Retina (tissue), 1 donor: ENCODE measurements at places on chromosomes 3 and 15.

DNA sequence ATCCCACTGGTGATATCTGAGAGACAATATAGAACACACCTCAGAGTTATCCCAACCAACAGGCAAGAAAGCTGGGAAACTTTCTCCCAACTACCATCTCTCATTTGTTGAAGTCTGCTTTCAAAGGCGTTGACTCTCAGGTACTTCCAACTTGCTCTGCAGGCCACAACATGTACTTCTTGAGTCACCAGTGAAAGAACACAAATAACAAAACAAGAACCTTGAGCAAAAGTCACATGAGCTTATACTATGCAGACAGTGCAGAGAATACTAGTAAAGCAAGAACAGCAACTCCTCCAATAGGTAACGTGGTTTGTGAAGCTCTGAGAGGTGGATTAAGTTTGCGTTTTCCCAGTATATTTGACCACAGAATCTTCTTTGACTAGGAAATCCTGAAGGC, 20.6 kb downstream of the SNTN start:
- no peak for DNase-seq

DNA sequence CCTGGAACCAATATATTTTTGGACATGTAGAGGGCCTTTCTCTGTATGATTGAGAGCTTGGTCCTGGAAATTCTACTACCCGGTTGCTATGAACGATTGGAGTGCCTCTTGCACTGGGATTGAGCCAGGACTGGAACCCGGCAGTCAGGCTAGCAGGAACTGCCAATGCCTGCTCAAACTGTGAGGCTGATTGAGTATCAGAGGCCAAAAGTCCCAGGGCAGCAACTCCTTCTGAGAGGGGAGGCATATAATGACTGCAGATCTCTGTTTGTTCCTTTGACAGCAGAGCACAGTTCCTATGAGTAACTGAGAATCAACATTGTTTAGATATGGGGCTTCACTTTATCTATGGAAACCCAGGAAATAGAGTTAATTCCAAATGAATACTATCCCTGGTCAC, 12.9 kb downstream of the IQCH start:
- no peak for DNase-seq

DNA sequence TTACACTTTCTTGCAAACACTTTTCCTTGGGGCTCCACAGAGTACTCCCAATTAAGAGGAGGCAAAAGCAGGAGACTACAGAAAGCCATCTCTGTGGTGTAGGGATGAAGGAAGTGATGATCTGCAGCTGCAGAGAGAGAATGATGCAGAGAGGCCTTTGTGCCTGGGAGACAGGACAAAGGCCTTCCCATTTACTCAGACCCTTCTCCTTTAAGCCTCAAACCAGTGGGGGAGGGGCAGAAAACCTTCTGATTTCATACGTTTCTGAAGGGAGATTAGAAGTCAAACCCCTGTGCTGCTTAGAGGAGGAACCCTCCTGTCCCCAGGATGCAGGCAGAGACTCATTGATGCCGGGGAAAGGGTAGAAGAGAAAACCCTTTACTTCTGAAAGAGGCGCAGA, 130.8 kb downstream of the NEO1 start:
- no peak for DNase-seq

GRCh38 chr3:12974334-12974733, 98.9 kb downstream of the IQSEC1 start:
- no peak for DNase-seq

- no peak for DNase-seq
Measured at GRCh38 chr15:84631706-84632272, 22.3 kb downstream of the WDR73 start.

DNA sequence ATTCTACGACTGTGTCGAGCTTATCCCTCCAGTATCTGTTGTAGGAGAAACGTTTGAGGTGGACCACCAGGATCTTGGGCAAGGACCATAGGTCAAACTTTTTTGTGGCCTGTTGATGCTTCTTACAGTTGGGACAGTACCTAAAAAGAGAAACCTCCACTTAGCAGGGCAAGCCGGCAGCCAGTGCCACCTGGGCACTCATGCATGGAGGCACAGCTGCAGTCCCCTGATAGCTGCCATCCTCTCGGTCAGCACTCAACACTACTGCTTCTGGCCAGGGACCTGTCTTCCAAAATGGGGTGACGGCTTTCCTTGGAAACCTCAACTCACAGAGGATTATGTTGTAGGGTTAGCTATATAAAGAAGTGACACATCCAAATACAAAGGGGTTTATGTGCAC, 7.0 kb upstream of the C3orf62 start:
- no peak for DNase-seq

DNA sequence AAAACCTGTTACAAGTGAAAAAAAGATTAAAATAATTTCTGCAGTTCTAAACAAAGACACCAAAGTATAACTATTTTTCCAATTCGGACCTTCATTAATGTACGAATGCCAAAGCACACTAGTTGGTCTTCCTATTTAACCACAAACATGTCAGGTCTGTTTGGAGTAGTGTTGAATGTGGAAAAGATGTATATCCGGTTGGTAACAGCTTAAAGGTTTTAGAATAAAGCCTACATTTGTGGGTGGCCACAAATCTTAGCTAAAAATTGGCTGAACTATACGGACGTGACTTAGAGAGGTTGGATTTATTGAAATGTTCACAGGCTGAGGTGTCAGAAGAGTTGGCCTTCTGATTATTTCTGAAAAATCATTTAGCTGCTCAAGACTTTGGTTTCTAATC, 78.4 kb downstream of the FSIP1 start:
- no peak for DNase-seq

GRCh38 chr3:150170852-150171520, 200.3 kb upstream of the PFN2 start:
- DNase-seq: peak; percentile 39

DNA sequence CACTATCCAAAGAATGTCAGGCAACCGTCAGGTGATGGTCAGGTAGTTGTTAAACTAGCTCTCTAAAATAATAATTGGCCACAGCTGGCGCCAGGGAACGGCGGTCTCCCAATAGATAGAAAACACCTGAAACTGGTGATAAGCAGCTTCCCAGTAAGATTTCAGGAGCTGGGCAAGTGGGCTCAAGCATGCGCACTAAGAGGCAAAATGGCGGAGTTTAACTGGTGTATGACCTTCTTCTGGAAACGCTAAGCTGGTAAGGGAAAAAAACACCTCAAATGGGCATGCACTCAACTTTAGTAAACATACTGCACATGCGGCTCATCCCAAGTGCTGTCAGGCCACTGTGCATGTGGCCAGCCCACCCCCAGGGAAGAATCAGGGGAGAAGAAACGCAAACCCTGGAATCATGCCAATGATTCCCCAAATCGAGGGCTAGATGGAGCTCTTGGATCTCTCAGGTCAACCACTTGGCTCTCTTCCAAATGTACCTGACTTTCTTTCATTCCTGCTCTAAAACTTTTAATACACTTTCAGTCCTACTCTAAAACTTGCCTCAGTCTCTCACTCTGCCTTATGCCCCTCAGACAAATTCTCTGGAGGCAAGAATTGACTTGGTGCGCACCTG, 195.0 kb downstream of the ZNF621 start:
- no peak for DNase-seq

DNA sequence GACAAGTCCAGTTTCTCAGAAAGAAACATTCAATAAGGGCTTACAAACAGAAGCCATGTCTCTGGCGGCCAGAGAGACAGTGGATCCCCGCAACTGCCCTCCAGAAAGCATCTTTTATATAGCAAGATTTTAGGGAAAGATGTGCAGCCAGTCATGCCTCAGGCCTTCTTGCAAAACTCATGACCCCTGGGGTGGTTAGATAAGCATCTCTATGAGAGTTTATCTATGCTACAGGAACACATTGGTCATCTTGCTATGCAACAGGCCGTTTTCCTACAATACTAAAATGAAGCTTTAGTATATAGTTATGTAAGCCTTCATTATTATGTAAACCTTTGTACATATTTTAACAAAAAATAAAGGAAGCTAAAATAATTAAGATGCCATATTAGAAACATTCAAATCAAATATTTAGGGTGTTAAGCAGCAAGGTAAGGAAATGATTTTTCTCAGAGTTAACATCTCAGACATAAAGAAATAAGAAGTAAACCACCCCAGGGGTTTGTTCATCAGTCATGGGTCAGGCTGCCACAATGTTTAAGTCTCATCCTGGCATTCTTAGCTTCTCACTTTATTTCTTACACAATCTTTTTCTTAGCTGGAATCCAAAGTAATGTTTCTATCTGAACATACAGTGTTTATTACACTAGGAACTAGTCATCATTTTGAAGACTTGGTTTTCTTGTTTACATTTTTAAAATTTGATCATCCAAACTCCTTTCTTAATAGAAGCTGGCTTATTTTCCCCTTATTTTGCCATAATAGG, 6.3 kb upstream of the FSIP1 start:
- no peak for DNase-seq

GRCh38 chr15:65062726-65063125, 5.1 kb downstream of the RASL12 start:
- DNase-seq: no peak

GRCh38 chr3:61565569-61565968, 4.2 kb downstream of the PTPRG start:
- no peak for DNase-seq
